K562 (cell line): ENCODE measurements at places on chromosomes 11 and 22. TPM values are rescaled to one million over a fixed set of nuclear protein-coding genes. Genes with fewer than 3 reads are reported as not detected.

Gene OR8A1
- total RNA-seq: 1.4 and 1.7 TPM in 2 replicates

Gene BIRC3
- total RNA-seq: 0.42 and 0.58 TPM in 2 replicates

Gene SMIM35
- total RNA-seq: not detected in 2 replicates

Gene PRR33
- total RNA-seq: not detected in 2 replicates

Gene CSRP3
- total RNA-seq: not detected in 2 replicates
